ENCODE measurements at places on chromosomes 16 and 17. TPM values are rescaled to one million over a fixed set of nuclear protein-coding genes. Genes with fewer than 3 reads are reported as not detected.

Gene SLC16A5
- total RNA-seq, result 19.3 TPM

Gene HSD17B2
- 120 TPM for total RNA-seq

Gene CLDN9
- not detected for total RNA-seq

Gene DNAAF8
- total RNA-seq, result 0.57 TPM

Gene GPR142
- total RNA-seq, result not detected

Gene AGRP
- total RNA-seq, result not detected
